ENCODE measurements at places on chromosomes 2 and 18.
A peak's percentile ranks its signal among the peaks of the same experiment; 100 is the strongest.

DNA sequence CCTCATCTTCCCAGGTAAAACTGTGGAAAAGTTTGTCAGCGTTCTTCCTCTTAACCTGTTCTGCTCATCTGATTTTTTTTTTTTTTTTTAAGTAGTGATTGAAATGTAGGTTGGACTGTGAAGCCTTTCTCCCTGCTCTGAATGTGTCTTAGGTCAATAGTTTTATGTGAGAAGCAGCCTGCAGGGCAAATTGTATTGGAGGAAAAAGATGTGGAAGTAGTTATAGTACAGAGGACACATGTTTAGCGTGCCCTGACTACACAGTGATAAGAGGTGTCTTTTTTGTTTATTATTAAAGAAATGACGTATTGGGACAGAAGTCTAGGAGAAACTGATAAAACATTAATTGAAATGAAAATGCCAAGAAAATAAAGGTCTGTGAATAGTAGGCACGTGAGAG is 1.5 kb downstream of the MTA3 start:
- no peak for DNase-seq

DNA sequence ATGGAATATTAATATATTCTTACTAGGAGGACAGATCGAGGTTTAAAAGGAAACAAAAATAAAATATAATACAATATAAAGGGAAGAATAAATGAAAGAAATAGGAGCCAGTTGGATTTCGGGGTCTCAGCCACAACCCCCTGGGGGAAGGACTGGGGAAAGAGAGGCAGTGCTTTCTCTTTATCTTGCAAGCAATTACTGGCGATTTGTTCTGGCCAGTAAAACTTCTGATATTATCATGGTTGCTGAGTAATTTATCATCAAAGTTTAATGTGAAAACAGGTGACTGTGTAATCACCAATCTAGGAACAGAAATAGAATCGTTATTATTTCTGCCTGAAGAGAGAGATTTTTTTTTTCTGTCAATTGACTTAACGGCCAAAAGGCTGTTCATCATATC is 917.7 kb upstream of the CELF4 start:
- DNase-seq = no peak

DNA sequence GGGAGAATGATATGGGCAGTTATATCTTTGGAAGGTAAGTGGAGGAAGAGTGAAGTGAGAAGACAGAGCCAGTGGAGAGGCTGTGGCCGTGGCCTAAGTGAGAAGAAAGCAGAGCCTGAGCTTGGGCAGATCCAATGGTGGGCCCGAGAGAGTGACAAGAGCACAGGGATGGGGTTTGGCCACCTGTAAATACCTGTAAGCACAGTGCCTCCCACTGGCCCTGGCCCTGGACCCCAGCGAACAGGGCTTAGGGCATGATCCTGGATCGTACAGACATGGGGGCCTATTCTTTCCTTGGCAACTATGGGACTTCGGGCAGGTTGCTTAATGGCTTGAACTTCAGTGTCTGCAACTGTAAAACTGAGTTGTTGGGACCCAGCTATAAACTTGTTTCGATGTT is 44.1 kb downstream of the MTCL1 start:
- DNase-seq = no peak

GRCh38 chr18:460791-461190 is 39.7 kb downstream of the COLEC12 start:
- DNase-seq = no peak

DNA sequence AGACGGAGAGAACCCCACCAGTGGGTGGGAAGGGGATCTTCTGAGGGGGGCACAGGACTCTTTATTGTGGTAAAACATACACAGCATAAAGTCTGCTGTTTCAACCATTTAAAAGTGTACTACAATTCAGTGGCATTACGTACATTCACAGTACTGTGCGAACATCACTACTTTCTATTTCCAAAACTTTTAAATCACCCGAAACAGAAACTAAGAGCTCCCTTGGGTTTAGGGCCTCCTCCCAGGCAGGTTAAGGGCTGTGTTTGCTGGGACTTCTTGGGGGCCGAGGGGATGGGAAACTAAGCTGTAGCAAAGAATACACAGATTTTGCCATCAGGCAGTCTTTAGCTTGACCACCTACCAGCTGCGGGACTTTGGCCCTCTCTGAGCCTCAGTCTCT is 242.0 kb downstream of the HAUS1 start:
- no peak for DNase-seq

DNA sequence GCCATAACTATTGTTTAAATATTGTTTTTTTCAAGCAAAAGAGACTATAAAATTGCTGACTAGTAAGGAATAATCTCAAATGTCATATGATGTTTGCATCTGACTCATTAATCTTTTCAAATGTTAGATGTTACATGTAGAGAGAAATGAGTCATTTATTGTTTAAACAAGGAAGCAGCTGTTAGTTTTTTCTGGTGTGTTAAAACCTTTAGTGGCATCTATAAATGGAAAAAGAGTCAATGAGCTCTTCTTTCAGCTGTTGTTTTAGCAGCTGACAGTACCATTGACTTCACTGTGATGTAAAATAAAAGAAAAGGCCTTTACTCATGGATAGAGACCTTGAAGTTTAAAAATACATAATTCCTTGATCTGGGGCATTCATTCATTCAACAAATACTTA is 1.8 kb upstream of the KLHL41 start:
- DNase-seq = no peak

GRCh38 chr2:8594731-8595427 is 87.0 kb upstream of the ID2 start:
- no peak for DNase-seq

DNA sequence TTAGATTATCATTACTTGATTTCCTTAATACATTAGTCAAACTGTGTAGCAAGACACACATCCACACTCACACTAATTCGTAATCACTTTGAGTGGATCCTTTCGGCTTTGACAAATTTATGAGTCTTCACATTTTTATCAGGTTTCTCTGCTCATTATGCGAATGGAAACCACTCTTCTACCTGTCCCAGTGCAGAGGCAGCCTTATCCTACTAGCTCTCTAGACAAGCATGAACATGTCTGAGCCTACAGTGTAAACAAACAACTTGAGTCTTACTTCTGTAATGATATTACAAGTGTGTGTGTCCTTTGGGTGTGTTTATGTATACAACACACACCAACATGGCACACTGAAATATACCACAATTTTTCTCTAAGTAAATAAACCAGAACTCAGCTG is 361.9 kb upstream of the CHST9 start:
- no peak for DNase-seq

DNA sequence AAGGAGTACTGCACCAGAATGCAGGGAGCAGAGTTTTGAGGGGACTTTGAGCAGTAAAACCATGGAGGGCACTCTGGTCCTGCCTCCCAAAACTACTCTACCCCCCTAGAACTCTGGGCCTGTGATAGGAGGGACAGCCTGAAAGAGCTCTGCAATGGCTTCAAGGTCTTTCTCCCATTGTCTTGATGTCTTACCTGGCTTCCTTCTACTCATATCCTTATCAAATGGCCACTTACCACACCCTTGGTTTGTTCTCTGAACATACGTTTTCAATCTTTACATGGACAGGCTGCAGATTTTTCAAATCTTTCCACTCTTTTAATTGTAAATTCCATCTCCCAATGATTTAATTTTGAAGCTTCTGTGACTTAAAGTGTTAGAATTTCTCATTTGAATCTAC is 27.7 kb downstream of the RELCH start:
- DNase-seq = no peak

DNA sequence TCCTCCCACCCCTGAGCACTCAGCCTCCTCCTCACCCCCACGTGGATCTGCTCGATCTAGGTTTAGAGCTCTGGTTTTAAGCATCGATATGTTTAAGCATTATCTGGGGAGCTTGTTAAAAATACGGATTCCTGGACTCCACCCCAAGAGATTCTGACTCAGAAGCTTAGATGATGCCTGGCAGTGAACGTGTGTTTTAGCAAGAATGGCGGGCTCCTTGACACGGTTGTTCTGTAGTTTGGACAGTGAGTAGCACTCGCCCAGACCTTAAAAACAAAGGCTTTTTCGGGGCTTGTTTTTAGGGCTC is 47.3 kb downstream of the LDLRAD4 start:
- no peak for DNase-seq

GRCh38 chr2:123695426-123695825 is 329.7 kb upstream of the CNTNAP5 start:
- DNase-seq = no peak

GRCh38 chr18:44098551-44099098 is 582.1 kb upstream of the SETBP1 start:
- DNase-seq = no peak

DNA sequence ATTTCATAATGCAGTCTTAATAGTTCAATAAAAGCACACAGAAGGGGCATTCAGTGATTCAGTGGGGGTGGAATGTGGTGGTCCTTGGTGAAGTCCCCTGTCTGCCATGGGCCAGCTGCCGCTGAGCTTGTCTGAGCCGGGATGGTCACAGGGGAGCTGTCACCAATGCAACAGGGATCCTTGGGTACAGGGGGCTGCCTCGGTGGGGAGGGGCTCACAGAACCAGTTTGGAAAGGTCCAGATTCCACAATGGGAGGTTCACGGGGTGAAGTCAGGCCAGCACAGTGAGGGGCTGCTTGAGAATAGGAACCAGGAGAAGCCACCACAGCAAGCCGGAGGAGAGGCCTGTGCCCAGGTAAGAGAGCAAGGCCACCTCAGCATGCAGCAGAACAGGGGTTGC is 75.4 kb downstream of the GYPC start:
- no peak for DNase-seq

DNA sequence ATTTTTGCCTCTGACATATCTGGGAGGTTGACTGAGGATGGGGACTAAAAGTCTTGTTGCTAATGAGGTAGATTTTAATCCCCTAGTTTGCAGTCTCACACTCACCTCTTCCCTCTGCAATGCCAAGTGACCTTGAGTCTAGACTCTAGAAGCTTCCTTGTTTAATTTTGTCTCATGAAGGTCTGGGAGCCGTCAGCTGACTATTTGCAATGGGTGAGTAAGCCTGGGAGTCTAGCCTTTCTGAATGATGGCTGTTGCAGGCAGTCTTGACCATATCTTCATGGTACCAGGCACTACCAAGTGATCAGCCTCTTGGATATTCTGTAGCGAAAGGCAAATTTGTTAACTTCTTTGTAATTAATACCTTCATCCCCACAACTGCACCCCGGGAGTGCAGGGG is 61.2 kb downstream of the ARHGAP15 start:
- no peak for DNase-seq

- no peak for DNase-seq
These were observed 217.7 kb upstream of the SMAD7 start for GRCh38 chr18:49168281-49168985.

DNA sequence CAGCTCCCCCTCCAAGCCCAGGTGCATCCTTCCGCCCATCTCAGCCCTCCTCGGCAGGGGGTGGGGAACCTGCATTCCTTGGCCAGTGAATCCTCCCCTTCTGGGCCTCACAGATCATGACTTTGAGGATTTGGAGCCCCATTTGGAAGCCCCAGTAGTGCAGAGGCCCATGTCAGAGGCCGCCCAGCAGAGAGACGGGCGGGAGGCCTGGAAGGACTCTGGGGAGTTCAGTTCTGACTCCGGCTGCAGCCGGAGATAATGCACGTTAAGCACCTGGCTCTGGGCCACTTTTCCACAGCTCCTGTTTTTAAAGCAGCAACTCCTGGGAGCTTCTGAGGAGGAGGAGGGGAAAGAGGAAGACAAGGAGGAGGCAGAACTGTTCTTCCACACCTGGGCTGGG is 14.9 kb downstream of the ATOH8 start:
- DNase-seq = no peak

DNA sequence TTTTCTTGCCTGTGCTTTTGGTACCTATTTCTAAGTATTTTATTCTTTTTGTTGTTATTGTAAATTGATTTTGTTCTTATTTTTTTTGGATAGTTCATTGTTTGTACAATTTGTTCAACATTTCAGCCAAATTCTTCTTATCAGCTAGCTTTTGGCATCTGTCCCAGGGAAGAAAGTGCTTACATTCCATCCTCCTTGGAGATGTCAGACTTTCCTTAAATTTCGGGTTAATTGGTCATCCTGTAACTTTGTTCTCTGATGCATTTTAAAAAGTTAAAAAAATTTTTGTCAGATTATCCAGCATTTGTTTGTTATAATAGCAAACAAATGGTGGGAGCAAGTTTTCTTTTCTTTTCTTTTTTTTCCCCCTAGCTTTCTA is 60.3 kb downstream of the PTH2R start:
- DNase-seq = no peak

- no peak for DNase-seq
These were observed 718.7 kb upstream of the GCFC2 start for GRCh38 chr2:76429374-76429773.

DNA sequence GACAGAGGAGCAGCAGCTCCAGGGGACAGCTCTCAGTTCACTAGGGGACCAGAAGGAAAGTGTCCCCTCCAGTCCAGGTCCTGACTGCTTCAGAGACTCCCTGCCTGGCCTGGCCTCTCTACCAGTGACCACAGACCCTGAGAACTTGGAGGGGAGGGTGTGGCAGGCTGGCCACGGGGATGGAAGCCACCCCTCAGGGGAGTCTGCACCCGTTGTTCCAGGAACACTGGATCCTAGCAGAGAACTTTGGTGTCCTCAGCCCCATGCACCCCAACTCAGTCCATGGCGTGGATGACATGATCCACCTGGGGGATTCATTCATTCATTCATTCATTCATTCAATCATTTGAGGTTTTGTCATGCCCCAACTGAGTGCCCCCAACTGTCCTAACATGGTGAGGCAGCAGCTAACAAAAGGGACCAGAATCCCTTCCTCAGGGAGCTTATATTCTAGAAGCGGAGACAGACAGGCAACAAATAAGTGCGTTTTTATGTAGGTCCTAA is 31.9 kb downstream of the MYO7B start:
- peak; percentile 33 for DNase-seq

GRCh38 chr2:227687189-227687588 is 20.6 kb downstream of the SCYGR5 start:
- no peak for DNase-seq

DNA sequence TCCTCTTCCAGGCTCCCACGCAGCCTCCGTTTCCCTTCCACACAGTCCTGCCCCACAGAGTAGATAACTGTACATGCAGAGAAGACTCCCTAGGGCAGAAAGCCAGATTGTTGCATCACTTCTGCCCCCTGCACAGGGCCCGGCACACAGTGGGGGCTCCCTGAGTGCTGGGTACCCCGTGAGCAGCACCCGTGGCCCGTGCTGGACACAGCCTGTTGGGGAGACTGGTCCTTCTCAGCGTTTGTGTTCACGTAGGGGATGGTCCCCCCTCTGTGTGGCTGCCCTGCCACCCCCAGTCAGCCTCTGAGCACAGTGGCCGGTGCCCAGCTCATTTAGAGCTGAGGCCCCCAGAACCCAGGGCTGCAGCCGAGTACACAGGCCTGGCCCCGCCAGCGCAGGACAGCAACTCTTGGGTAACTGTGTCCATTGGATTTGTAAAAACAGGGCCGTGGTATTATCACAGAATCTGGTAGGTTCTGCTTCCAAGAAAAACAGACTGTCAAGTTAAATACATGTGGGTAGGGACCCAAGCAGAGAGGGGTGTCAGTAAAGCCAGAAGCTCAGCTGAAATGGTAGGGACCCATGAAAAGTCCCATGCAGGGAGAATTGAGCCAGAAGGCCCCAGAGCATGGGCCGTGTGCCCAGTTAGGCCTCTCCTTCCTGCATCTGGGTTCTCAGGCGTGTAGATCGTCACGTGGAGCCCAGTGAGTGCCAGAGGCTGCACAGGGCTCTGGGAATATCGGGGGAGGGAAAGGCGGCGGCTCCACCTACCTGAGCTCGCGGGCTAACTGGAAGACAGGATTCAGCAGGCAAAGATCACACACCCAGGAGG is 257.3 kb downstream of the ATAD2B start:
- DNase-seq = no peak

- no peak for DNase-seq
These were observed 25.0 kb upstream of the FN1 start for GRCh38 chr2:215460682-215461382.

Data from activated CD8-positive, alpha-beta memory T cell treated with anti-CD3 and anti-CD28 coated beads, Interleukin-2, amount 50 U/mL, for 48 hours (primary cell).